PC-9 (cell line): ENCODE measurements at places on chromosomes 7 and 10. TPM values are rescaled to one million over a fixed set of nuclear protein-coding genes. Genes with fewer than 3 reads are reported as not detected.

RBP3 gene
- total RNA-seq, result not detected in 2 replicates

HMX2 gene
- not detected in 2 replicates for total RNA-seq

CDK5 gene
- 45.7 and 58.4 TPM in 2 replicates for total RNA-seq

PON1 gene
- total RNA-seq, result not detected in 2 replicates

OIT3 gene
- total RNA-seq, result 0.28 TPM in 1 of 2 replicates, not detected in the other

CPED1 gene
- 1.2 and 2.4 TPM in 2 replicates for total RNA-seq

DNA sequence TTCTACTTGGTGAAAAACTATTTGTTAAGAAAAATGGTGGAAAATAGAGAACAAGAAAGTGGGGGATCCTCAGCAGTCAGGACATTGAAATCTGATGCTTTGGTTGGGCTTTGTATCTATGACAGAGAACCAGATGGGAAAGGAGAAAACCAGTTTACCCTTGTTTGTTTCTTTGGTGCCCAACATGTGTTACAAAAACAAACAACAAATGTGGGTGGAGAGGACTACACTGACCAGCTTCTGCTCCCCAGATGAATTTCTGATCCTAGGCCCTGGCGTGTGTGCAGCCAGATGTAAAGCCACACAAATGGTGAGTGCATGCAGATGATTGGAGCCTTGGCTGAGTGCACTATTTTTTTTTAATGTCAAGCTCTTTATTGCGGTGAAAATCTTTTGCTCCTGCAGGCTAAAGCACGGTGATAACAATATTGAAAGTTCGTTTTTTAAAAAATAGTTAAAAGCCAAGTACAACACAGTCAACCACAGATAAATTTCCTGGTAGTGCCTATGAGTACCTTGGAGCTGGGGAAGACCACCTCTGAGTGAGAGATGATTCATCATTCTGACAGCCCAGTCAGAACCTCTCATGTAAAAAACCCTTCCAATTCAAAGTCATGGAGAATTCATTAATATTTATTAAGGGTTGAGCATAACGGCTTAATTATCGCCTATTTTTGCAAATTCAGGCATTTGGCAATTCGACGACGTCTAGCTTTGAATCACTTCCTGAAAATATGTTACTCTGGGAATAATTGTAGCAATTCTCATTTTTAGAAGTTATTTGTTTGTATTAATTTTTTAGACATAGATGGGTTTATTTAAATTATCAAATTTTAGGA, 163.7 kb downstream of the AGMO start:
- no peaks in the 10 kb centered on the region for H3K27me3 ChIP-seq
- H3K36me3 ChIP-seq, result no peaks in the 10 kb centered on the region
- no peak overlapping the region for H3K4me3 ChIP-seq
- DNase-seq, result no peak

DNA sequence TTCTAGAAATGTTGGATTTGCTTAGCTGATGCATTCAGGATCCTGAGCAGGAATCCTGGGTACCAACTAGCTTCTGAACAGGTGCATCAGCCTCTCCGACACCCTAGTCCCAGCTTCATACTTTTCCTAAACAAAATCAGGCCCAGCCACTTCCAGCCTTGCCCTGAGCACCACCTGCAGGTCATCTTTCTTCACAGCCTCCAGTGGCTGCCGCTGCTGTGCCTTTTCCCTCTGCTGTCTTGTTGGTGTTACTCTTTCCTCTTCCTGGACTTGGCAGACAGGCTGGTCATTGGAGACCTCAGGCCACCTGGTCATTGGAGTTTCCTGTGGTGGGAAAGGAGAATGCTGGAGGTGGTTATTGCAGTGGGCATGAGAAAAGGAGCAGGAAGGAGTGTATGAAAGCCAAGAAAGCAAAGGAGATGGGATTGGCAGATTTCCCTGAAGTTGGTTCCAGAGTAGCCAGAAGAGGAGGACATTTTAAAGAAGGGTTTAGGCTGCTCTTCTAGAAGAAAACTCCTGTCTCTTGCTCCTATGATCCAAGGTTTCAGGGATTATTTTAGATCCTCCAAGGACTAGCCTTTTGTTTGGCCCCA, 48.2 kb upstream of the NFKB2 start:
- no peaks in the 10 kb centered on the region for H3K27me3 ChIP-seq
- H3K27ac ChIP-seq, result no peak overlapping the region

DNA sequence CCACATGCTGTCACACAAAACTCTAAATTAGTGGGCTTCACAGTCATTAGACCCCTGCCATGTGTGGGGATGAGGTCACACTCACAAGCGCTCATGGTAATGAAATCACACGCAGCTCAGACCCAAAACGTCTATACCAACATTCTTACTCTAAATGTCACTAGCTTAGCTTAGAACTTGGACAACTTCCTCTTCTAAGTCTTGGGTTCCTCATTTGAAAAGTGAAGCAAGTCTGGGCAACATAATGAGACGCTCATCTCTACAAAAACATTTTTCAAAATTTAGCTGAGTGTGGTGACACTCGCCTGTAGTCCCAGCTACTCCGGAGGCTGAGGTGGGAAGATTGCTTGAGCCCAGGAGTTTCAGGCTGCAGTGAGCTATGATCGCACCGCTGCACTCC, 92.7 kb upstream of the MACROH2A2 start:
- H3K27me3 ChIP-seq, result peaks cover 18% of the 10 kb centered on the region
- no peak for DNase-seq
- H3K4me1 ChIP-seq, result no peaks in the 10 kb centered on the region
- H3K4me3 ChIP-seq, result no peak overlapping the region
- no peak overlapping the region for H3K27ac ChIP-seq

DNA sequence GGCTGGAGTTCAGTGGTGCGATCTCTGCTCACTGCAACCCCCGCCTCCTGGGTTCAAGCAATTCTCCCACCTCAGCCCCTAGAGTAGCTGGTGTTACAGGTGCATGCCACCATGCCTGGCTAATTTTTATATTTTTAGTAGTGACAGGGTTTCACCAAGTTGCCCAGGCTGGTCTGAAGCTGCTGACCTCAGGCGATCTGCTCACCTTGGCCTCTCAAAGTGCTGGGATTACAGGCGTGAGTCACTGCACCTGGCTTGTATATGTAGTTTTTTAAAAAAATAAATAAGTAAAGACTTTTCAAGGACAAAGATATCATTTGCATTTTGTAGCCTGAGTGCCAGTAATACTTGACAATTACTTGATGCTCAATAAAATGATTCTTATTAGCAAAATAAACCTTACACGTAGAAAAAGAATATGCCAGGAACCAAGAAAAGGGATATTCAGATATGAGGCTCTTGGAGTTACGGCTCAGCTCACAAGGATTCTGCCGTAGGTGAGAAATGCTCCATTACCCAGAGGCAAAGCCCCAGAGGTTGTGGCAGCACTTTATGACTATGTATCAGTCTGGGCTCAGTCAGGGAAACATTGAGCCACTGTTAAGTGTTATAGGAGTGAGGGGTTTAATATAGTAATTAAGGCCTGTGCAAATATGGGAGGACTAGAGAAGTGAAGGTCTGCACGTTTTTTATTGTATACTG, 98.5 kb downstream of the TPST1 start:
- peaks cover 24% of the 10 kb centered on the region for H3K4me1 ChIP-seq
- H3K4me3 ChIP-seq, result no peak overlapping the region

- no peaks in the 10 kb centered on the region for H3K27me3 ChIP-seq
- no peaks in the 10 kb centered on the region for H3K4me1 ChIP-seq
- no peak for DNase-seq
- no peak overlapping the region for H3K27ac ChIP-seq
Observed at GRCh38 chr10:70109064-70109729, 23.4 kb downstream of the AIFM2 start.

DNA sequence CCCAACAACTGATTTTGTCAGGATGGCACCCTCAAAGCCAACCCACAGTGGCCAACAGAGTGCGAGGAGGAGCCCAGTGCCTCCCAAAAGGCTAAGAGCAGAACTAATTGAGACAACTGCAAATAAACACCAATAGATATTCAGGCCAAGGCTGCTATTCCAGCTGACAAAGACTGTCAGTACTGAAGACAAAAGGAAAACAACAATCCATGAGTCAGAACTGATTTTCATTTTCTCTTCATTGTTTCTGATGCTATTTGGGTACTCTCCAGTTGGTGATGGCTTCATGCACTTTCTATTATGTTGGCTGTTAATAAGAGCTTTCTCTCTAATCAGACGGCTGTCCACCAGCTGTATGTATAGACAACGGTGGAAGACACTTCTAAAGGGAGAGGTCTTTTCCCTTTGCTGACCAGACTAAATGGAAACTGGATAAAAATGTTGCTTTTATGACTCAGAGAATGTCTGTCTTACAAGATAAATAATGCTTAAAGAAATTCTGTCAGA, 515.9 kb downstream of the PARD3 start:
- DNase-seq, result no peak
- no peaks in the 10 kb centered on the region for H3K36me3 ChIP-seq
- H3K4me3 ChIP-seq, result no peak overlapping the region
- H3K4me1 ChIP-seq, result no peaks in the 10 kb centered on the region

DNA sequence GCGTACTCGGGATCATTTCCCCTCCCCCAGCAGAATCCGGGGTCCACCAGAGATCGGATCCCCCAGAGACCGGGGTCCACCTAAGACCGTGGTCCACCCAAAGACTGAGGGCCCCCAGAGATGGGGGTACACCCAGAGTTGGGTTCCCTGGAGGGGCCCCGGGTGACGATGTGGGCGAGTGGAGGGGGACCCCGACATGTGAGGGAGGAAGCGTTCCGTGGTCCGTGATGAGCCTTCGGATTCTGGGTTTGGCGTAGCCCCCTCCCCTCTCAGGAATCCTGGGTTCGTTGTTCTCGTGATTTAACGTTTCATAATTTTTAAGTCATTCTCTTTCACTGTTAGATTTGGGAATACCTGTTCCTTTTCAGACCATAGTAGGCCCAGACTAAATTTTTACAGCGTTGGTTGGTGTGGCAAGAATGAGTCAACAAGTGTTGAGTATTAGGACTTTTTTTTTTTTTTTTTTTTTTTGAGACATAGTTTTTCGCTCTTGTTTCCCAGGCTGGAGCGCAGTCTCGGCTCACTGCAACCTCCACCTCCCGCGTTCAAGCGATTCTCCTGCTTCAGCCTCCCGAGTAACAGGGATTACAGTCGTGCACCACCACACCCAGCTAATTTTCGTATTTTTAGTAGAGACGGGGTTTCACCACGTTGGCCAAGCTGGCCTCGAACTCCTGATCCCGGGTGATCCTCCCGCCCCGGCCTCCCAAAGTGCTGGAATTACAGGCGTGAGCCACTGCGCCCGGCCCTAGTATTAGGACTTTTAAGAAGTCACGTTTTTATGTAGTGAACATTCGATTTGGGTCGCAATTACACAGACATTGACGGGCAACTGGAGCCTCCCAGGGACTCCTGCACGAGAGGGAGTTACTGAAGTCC, 672 bp downstream of the GTPBP4 start:
- peaks cover 20% of the 10 kb centered on the region for H3K4me1 ChIP-seq
- H3K4me3 ChIP-seq, result peak overlapping the region; percentile 91
- no peak for DNase-seq
- H3K27me3 ChIP-seq, result no peaks in the 10 kb centered on the region
- H3K36me3 ChIP-seq, result peaks cover 7% of the 10 kb centered on the region; the same call in 1 of the 2 replicates
- peak overlapping the region; percentile 50 for H3K27ac ChIP-seq

DNA sequence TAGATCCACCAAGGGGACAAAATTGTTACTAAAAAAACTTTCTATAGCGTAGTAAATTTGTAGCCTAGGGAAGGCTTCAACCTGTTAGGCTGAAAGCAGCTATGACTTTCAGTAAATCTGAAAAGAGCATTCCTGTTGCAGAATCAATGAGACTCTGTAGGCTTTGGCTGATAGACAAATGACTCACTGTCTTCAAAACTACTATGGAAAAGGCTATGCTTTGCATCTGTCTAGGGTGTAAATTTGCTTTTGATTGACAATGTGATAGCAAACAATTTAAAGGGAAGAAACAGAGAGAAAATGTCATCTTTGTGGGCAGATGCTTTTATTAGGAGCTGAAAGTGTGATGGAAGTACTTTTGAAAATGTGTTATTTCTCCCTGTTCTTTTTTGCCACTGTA, 60.6 kb downstream of the ARL5B start:
- H3K36me3 ChIP-seq, result no peaks in the 10 kb centered on the region
- no peaks in the 10 kb centered on the region for H3K27me3 ChIP-seq
- DNase-seq, result no peak
- no peak overlapping the region for H3K27ac ChIP-seq
- no peak overlapping the region for H3K4me3 ChIP-seq
- H3K4me1 ChIP-seq, result no peaks in the 10 kb centered on the region

- H3K36me3 ChIP-seq, result no peaks in the 10 kb centered on the region
- H3K27ac ChIP-seq, result no peak overlapping the region
- H3K27me3 ChIP-seq, result no peaks in the 10 kb centered on the region
- H3K4me3 ChIP-seq, result no peak overlapping the region
Observed at GRCh38 chr10:120480065-120480600, 23.1 kb downstream of the PLPP4 start.

- no peaks in the 10 kb centered on the region for H3K4me1 ChIP-seq
- no peaks in the 10 kb centered on the region for H3K36me3 ChIP-seq
- H3K27ac ChIP-seq, result no peak overlapping the region
- no peaks in the 10 kb centered on the region for H3K27me3 ChIP-seq
Observed at GRCh38 chr10:6711408-6711841, 131.3 kb upstream of the PRKCQ start.

GRCh38 chr7:117097860-117098259, 144.6 kb downstream of the ST7 start:
- H3K27me3 ChIP-seq, result no peaks in the 10 kb centered on the region
- no peak overlapping the region for H3K27ac ChIP-seq
- no peak for DNase-seq
- H3K36me3 ChIP-seq, result no peaks in the 10 kb centered on the region
- no peak overlapping the region for H3K4me3 ChIP-seq

DNA sequence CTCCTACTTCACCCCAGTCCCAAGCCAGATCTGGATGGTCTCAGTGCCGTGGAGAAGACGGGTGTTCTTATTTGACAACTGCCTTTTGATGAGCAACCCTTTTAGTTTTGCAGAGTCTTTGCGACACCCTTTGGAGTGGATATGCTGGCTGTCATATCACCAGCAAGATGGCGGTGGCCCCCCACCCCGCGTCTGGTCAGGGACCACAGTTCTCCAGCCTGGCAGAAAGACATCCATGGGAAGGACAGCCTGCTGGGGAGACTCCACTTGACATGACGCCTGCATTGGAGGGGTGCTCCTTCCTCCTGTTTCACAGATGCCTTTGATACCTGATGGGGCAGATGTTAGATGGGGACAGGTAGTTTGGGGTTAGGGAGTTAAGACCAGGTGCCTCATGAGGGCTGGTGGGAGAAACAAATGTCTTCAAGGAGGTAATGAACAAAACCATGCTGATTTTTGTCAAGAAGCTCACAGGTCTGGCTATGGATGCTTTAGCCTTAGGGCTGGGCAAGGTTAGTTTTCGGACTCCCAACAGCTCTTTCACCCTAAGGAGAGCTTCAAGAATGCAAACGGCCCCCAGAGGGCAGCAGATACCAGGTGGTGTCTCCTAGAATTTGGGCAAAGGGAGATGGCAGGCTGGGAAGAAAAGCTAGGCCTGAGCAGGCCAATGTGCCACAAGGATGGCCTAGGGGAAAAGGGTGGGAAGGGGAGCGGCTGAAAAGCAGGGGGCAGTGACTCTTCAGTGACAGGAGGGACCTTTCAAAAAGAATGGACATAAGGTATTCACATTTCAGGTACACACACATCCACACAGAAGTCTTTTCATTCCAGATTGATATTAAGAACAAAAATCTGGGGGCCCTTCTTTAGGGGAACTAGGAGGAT, 95.2 kb downstream of the CLEC2L start:
- no peaks in the 10 kb centered on the region for H3K27me3 ChIP-seq
- no peak overlapping the region for H3K27ac ChIP-seq
- H3K36me3 ChIP-seq, result no peaks in the 10 kb centered on the region
- no peaks in the 10 kb centered on the region for H3K4me1 ChIP-seq

- no peaks in the 10 kb centered on the region for H3K27me3 ChIP-seq
- no peak overlapping the region for H3K27ac ChIP-seq
- no peaks in the 10 kb centered on the region for H3K36me3 ChIP-seq
- H3K4me3 ChIP-seq, result no peak overlapping the region
Observed at GRCh38 chr10:50538555-50539398, 85.0 kb downstream of the SGMS1 start.

GRCh38 chr10:22458272-22459038, 113.2 kb downstream of the SPAG6 start:
- no peak for DNase-seq
- no peaks in the 10 kb centered on the region for H3K27me3 ChIP-seq
- H3K27ac ChIP-seq, result no peak overlapping the region
- no peaks in the 10 kb centered on the region for H3K4me1 ChIP-seq
